ENCODE measurements at places on chromosomes 13 and 19.

DNA sequence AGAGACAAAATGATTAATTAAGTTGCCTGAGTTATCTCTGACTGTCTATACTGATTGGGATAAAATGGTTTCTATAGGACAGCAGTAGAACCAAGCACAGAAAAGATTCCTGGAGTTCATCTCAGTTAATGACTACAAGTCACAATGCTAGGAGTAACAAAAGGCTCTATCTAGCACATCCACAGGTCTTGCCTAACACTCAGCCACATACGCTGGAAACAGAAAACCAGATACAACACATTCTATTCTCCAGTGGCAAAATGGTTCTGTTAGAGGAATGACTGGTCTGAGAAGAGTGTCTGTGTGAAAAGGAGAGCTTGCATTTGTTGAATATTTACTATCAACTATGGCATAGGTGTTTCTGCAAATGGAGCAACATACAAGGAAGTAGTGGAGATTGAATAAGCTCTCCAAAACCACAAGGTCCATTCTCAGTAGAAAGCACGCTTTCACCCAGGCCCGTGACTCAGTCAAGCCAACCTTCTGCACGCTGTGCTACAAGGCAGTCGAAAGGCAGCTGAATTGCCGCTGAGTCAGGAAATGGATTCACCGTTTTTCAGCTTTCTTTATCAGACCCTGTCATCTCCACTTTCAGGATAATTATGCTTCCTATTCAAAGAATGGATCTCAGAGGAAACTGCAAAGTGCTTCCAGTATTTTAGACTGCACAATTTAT lies 761.5 kb downstream of the EFNB2 start:
- no peak for DNase-seq

DNA sequence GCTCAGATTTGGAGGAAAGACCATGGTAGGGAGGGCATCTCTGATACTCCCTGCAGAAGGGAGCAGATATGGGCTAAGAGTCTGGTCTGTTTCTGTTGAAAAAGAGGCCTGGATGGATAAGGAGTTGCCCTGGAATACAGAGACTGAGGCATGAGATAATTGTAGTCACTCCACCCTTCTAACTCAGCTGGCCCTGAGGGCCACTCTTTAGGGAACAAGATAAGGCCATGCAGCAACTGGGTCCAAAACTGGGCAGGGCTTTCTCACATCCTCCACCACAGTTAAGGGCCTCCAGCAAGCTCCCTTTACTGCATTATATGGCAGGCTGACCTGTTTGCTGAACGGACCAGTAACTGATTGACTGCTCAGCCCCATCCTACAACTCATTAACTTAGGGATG lies 1.3 kb downstream of the ZNF749 start:
- DNase-seq = no peak

GRCh38 chr19:12825254-12826131 lies 8.9 kb downstream of the RTBDN start:
- no peak for DNase-seq

DNA sequence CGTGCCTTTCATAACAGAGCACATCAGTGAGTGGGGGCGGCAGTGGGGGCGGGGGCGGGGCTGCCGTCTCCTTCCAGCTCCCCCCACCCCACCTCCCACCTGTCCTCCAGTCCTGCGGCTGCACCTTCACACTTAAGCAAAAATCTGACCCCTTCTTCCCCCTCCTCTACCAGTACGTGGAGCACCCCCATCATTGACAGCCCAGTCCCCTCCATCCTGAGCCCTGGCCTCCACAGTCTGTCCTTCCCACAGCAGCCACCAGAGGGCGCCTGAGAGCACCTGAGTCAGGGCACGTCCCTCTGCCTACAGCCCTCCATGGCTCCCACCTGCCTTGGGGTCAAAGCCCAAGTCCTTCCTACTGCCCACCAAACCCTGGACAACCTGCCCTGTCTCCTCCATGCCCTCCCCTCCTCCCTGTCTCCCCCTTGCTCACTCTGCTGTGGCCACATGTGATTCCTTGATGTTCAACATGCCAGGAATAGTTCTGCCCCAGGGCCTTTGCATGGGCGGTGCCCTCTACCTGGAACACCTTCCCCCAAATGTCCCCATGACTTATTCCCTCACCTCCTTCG lies 4.0 kb downstream of the EBI3 start:
- no peak for DNase-seq

DNA sequence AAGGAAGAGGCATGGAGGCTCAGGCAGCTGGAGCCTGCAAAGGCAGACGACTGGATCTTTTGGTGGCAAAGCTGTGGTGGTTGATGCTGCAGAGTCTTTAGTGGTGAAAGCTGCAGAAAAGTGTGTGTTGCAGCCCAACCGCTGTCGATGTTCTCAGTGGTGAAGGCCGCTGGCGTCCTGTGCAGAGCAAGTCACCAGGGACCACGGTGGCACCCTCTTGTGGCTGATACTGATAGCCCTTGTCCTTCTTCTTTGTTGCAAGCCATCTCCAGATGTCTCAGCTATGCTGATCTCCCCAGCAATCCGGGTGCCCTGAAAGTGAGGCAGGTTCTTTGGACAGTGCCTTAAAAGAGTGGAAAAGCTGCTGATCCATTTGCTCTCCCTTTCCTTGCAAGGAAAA lies 610.9 kb upstream of the PCDH9 start:
- no peak for DNase-seq

DNA sequence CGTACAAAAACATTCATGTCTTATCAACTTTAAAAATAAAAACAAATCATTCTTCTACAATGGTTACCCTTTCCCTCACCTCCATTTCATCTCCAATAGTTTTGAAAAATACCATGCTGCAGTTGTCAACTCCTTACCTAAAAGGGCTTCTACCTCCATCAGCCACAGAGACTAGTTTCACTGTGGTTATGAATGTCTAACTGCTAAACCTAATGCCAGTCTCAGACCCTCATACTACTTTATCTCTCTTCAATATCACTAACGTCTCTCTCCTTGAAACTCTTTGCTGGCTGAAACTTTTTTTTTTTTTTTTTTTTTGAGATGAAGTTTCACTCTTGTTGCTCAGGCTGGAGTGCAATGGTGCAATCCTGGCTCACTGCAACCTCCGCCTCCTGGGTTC lies 27.1 kb downstream of the LNX2 start:
- DNase-seq = no peak

DNA sequence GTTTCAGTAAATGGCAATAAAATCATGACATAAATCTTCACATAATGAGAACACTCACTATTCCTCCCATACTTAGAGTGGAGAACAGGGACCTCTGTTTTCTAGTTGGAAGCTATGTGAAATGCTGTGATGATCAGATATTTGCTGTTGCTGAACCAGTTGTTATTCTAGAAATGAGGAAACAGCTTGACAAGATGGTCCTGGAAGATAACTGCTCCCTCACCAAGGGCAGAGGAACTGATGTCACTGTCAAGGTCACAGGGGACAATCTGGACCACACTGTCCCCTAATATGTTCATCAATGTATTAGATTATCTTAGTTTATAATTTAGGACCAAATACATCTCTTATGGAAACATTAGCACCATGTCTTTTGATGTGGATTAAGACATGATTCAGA lies 1173.3 kb downstream of the PCDH17 start:
- no peak for DNase-seq

GRCh38 chr19:45070861-45071544 lies 5.3 kb downstream of the ZNF296 start:
- no peak for DNase-seq

GRCh38 chr19:13960863-13961784 lies 8.8 kb downstream of the DCAF15 start:
- DNase-seq = no peak

- DNase-seq = no peak
Observed at GRCh38 chr19:8304841-8305621, 3.1 kb downstream of the CD320 start.

DNA sequence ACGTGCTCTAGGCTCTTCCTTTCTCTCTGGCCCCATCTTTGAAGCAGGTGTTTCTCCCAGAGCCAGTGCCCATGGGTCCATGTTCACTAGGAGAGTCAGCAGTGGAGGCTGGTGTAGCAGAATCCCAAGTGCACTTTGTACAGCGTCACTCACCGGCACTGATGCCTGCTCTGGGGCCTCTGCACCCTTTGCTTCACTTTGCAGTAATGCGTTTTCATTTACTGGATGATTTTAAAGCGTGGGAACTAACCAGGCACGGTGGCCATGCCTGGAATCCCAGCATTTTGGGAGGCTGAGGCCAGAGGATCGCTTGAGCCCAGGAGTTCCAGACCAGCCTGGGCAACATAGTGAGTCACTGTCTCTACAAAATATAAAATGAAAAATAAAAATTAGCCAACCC lies 30.7 kb downstream of the SLC25A42 start:
- DNase-seq = no peak

- DNase-seq = no peak
Observed at GRCh38 chr13:50720861-50721671, 122.4 kb downstream of the DLEU7 start.

DNA sequence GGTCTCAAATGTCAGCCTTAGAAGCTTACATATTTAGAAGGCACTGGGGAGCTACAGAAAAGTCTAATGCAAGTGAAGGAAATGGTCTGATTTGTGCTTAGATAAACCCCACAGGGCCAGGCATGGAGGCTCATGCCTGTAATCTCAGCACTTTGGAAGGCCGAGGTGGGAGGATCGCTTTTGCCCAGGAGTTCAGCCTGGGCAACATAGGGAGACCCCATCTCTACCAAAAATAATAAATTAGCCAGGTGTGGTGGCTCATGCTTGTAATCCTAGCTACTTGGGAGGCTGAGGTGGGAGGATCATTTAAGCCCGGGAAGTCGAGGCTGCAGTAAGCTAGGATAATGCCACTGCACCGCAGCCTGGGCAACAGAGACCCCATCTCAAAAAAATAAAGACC lies 2.7 kb upstream of the DLL3 start:
- DNase-seq = no peak

GRCh38 chr13:28843639-28844038 lies 23.5 kb downstream of the MTUS2 start:
- DNase-seq = no peak

- DNase-seq = no peak
Observed at GRCh38 chr13:33284916-33285315, 639 bp downstream of the STARD13 start.

GRCh38 chr19:40616178-40616577 lies 15.0 kb downstream of the LTBP4 start:
- DNase-seq = no peak

GRCh38 chr13:97834250-97834649 lies 119.2 kb upstream of the IPO5 start:
- no peak for DNase-seq

DNA sequence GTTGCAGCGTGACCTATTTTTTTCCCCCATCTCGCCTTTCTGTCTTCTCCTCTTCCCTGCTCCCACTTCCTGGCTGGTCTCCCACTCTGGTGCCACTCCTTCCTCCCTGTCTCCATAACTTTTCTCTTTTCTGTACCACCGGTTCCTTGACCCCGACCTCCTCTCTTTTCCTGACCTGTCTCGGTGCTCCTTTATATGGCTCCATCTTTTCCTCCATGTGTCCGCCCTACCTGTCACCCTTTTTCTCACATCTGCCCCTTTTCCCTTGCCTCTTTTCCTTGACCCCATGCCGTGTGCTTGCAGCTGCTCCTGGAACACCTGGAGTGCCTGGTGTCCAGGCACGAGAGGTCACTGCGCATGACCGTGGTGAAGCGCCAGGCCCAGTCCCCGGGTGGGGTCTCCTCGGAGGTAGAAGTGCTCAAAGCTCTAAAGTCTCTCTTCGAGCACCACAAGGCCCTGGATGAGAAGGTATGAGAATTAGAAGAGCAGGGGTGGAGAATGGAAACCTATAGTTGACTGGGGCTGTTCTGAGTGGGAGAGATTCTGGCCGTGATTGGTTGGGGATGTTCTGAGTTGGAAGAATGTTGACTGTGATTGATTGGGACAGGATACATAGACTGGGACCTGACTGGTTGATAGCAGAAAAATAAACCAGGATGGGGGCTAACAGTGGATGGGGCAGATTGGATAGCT lies 9.3 kb downstream of the PPFIA3 start:
- no peak for DNase-seq

DNA sequence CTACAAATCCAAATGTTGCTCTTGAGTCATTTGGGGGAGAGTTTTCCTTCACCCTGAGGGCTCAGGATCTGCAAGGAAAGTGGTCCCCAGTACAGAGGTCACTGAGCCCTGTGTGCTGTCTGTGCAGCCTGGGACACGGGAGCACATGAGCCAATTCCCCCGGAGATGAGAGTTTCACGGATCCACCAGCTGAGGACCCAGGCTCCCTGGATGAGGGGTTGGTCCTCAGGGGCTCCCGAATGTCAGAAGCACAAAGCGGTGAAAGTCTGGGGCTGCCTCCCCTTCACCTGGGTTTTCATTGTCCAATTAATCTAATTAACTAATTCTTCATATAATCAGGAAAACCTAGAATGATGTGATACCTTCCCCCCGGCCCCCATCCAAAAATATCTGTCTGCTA lies 13.6 kb upstream of the LILRB2 start:
- DNase-seq = no peak

GRCh38 chr19:33239223-33239975 lies 13.7 kb upstream of the SLC7A10 start:
- DNase-seq = no peak

GRCh38 chr13:30186634-30187415 lies 120.5 kb downstream of the KATNAL1 start:
- no peak for DNase-seq

- DNase-seq = no peak
Observed at GRCh38 chr19:888581-889385, 4.2 kb downstream of the MED16 start.

DNA sequence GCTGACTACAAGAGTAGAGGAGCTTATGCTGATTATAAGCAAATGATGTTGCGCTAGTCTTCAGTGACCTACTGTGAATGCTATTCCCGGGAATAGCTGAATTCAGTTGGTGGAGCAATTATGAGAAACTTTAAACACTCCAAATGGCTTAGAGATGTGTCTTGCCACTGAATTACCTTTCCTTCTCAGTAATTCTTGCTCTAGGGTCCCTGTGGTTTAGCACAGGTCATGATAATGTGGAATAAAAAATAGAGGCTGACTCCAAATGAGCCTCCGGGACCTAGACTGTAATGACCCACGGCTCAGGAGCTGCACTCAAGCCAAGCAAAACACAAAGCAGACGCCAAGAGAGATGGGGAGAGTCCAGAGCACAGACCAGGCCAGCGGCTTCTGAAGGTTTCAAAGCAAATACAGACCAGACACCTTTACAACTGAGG lies 124.7 kb downstream of the RGCC start:
- DNase-seq = no peak

DNA sequence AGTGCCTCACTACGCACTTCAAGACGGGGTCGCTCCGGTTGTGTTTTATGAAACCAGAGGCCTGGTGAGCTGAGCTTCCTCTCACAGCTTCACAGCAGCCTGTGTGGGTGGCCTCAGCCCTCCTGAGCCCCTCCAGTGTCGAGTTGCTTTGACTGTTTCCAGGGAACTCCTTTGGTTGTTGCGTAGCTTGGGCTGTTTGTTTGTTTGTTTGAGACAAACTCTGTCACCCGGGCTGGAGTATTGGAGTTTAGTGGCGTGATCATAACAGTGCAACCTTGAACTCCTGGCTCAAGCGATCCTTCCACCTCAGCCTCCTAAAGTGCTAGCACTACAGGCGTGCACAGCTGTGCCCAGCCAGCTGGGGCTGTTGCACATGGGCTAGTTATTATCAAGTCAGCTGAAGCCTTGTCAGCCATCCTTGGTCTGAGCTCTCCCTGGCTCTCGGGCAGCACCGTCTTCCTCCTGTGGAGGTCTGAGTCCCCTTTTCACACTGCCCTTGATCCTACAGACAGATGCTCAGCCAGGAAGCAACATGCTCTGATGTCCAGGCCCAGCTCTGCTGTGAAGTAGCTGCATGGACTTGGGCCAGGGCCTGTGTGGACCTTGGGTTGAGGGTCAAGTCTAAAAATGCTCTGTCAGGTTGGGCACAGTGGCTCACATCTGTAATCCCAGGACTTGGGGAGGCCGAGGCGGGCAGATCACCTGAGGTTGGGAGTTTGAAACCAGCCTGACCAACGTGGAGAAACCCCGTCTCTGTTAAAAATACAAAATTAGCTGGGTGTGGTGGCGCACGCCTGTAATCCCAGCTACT lies 10.2 kb downstream of the DOT1L start:
- DNase-seq = no peak

All from Ammon's horn (tissue), 1 donor.